ENCODE measurements at places on chromosomes 2 and 18.

GRCh38 chr2:230700447-230700846 lies 12.2 kb upstream of the CAB39 start:
- peak; percentile 78 for DNase-seq

GRCh38 chr2:88024509-88024908 lies 8.2 kb upstream of the RNU2-63P start:
- no peak for DNase-seq

- DNase-seq, result no peak
These were observed 29.2 kb upstream of the PPP4R1 start for GRCh38 chr18:9643549-9643948.

GRCh38 chr2:230908092-230908594 lies 16.9 kb downstream of the GPR55 start:
- no peak for DNase-seq

- DNase-seq, result no peak
These were observed 652.0 kb downstream of the PLCL1 start for GRCh38 chr2:198456418-198456817.

DNA sequence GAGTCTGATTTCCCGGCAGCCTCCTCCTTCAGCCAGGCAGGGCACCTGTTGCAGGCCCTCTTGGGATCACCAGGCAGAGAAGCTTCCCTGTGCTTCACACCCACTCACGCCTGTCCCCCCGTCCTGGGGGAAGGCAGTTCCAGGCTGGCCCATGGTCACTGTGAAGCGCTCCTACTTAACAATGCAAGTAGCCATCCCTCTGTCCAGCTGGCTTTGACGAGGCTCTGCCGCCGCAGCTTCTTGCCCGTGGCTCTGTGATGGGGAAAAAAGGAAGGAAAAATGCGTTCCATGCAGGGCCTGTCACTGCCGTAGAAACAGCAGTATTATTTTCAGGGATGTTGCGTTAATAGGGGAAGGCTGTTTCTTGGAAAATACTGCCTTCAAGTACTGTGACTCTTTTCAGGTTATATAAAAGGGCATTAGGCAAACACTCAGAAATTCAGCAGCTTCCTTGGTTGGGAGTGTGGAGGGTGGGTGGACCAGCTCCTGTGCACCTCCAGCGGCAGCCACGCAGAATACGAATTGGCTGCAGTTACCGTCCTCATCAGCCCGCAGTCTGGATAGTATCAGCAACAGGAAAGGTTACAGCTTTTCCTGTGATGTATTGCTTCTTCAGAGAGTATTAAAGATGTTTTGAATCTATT lies 232.3 kb downstream of the KLHL29 start:
- peak; percentile 27 for DNase-seq

GRCh38 chr2:202375033-202375608 lies 1.0 kb upstream of the BMPR2 start:
- DNase-seq, result peak; percentile 48

DNA sequence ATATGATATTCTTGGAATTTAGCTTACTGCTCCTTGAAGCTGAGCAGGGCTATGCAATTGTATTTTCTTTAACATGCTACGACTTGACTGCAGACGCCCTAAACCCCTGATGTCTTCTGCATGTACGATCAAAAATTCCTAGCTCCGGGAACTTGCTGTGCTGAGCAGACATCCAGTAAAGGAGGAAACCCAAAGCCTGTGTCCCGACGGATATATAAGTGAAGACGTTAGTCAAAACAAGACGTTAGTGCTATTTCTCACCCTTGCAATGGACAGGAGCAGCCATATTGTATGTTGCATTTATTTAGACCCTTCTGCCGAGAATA lies 51.5 kb downstream of the SETBP1 start:
- DNase-seq, result no peak

GRCh38 chr18:3260995-3261372 lies 949 bp upstream of the MYL12B start:
- DNase-seq, result no peak

DNA sequence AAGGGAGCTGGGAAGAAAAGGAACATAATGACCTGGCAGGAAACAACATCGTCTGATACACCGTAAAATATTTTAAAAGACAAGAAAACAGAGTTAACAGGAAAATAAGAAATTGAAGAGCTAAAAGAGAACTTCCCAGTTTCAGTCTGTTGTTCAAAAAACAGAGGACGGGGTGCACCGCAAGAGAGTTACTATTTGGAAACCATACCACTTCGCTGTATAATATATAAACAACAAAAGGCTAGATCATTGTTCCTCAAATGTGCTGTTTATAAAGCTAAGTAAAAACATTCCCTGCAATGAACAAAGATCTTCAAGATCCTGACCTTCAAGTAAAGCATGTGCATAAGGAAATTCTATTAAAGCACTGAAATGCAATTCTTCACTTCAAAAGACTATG lies 2.1 kb downstream of the PPP3R1 start:
- no peak for DNase-seq

DNA sequence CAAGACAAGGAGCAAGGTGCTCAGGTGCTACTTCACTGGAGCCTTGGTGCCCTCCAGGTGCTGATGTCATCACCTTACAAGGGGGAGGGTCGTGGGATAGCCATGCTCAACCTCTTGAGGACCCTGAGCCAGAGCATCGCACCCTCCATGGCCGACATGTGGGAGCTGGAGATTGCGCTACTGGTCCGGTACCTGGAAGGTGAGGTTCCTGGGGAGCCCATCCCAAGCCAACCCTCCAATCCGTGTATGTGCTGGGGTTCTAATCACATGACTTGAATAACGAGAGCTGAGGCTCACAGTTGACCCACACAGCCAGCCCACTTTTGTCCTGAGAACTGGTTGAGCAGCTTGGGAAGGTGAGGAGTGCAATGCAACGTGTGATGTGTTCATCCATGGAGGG lies 25.9 kb downstream of the MROH2A start:
- no peak for DNase-seq

DNA sequence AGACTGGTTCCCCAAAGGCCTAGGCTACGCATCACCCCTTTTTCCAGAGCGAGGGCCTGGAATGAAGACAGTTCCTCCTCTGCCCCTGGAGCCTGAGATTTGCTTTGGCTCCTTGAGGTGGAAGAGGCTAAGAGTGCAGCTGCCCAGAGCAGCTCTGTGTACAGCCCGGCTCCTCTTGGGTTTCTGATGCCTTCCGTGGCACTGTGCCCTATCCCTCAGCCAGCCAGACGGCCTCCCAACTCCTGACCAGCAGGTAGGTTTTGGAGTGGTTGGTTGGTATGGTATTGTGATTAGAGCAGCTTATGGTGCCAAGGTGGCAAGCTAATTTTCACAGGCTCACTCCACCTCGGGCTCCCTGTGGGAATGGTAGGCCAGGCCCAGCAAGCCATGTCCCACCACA lies 112.2 kb downstream of the TANC1 start:
- DNase-seq, result no peak

- no peak for DNase-seq
These were observed 6.5 kb upstream of the IL1RN start for GRCh38 chr2:113120861-113121260.

GRCh38 chr2:26424221-26424620 lies 22.5 kb downstream of the DRC1 start:
- no peak for DNase-seq

GRCh38 chr18:50044402-50044801 lies 150.5 kb downstream of the MYO5B start:
- DNase-seq, result no peak

DNA sequence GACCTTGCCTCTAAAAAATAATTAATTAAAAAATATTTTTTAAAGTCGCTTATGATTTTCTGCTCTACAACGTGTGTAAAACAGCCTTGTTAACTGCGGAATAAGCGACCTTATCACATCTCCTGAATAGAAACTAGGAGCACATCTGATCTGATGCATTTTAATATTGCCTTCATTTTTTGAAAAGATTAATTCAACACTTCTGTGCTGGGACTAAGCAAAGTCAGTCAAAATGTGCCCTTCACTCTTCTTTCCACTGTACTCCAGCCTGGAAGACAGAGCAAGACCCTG lies 12.6 kb downstream of the CLEC4F start:
- no peak for DNase-seq

GRCh38 chr2:237464757-237465391 lies 22.2 kb upstream of the MLPH start:
- DNase-seq, result no peak

GRCh38 chr18:69758458-69758857 lies 189.2 kb downstream of the CD226 start:
- DNase-seq, result no peak

DNA sequence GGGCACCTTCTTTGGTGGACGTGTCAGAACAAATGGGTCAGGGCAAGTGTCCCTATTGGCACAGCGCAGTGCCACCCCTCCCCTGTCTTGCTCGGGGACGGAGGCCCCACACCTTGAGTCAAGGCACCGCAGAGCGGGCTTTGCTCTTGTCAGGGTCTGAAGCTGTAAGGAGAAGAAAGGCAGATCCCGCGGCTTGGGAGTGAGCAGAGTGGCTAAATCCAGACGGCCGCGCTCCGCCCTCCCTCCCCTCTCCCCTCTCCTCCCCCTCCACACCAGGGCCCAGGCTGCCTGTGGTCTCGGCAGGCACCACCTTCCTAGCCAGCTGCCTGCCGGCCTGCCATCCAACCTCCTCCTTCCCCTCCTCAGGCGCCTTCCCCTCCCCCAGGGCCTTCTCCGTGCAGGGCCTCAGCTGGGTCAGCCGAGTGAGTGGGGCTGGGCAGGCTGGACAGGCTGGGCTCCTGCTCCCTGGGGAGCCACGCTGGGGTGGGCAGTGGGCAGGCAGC lies 25.8 kb downstream of the SPEG start:
- DNase-seq, result peak; percentile 22

- no peak for DNase-seq
These were observed 92.9 kb upstream of the SLC14A2 start for GRCh38 chr18:45522371-45522770.

- DNase-seq, result no peak
These were observed 389.6 kb downstream of the TGIF1 start for GRCh38 chr18:3839581-3839981.

DNA sequence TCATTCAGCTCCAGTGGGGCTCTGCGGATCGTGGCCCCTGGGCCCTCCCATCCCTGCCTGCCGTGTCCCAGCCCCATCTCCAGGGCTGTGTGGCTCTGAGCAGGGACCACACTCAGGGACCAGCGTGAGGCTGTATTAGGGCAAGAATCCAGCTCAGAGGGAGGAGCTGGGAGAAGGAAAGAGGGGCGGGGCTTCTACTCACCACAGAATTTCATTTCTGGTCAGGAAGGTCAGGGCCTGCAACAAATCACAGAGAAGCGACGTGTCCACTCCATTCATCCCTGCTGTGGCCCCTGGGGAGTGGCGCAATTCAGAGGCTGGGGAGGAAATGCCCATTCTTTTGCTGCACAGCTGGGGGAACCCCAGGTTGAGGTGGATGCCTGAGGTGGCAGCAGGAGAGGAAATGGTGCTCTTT lies 828 bp downstream of the CIB4 start:
- DNase-seq, result no peak

GRCh38 chr2:156695595-156695994 lies 259.4 kb downstream of the GPD2 start:
- no peak for DNase-seq

DNA sequence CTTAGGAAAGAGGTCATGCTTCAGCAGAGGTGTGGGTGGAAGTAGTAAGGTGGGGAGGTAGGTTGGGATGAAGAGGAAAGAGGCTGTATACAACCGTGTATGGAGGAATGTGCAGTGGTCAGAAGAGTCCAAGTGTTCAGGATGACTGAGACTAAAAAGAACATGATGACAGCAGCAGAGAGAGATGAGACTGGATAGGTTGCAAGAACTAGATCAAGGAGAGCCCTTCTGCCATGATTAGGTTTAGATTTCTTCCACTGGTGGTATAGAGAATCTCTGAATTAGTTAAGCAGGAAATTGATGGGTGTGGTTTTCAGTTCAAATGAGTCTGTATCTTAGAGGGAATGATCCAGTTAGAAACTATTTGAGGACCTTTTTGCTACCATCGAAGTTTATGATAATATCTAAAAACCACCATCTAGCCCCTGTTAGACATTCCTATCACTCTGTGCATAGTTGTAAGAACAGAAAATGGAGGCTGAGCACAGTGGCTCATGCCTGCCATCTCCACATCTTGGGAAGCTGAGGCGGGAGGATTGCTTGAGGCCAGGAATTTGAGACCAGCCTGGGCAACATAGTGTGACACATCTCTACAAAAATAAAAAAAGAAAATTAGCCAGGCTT lies 221.0 kb downstream of the LTBP1 start:
- DNase-seq, result no peak

DNA sequence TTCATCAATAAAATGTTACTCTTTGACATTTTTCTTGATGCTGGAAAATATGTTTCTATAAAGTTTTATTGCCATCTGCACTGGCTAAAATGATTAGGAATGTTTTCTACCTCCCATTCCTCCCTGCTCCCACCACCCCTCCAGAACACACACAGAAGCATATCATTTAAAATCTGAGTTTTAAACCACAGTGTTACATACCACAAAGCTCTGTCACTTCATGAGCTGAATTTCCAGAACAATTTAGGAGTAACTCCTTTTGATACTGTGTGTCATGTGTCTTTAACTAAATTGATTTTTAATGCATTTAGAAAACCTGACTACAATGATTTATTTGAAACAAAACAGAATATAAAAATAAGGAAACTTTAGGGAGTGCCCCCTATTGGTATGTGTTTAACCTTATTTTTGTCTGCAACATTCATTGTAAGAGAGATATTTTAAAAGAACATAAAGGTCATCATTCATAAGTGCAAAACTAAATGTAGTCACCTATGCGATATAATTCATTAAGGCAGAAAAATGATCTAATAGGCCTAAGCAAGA lies 52.0 kb downstream of the FEZ2 start:
- no peak for DNase-seq

GRCh38 chr2:171735991-171736710 lies 48.9 kb downstream of the DYNC1I2 start:
- no peak for DNase-seq

- DNase-seq, result peak; percentile 8
These were observed 44.5 kb downstream of the USP34 start for GRCh38 chr2:61426267-61426897.

DNA sequence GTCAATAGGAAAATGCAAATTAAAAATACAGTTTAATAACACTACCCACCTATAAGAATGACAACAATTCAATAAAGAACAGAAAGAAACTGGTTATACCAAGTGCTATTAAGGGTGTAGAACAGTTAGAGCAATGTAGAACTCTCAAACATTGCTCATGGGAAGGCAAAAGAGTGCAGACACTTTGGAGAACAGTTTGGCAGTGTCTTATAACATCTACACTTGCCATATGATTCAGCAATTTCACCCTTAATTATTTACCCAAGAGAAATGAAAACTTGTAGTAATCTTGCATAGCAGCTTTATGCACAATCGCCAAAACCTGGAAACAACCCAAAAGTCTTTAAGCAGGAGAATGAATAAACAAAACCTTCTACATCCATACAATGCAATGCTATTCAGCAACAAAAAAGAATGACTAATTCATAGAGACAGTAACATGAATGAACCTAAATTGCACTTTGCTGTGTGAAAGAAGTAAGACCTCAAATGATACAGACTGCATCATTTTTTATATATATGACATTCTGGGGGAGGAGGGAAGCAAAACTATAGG lies 455.2 kb downstream of the THSD7B start:
- DNase-seq, result no peak
